Testis (tissue), 5 donors: ENCODE measurements at places on chromosomes 2 and 18. TPM values are rescaled to one million over a fixed set of nuclear protein-coding genes. Genes with fewer than 3 reads are reported as not detected.

The AQP12B gene
- total RNA-seq: not detected

The SIGLEC15 gene
- total RNA-seq: 0.19 TPM

The PMAIP1 gene
- 4.8 TPM for total RNA-seq

The UPP2 gene
- total RNA-seq: 0.16 TPM

The REG3A gene
- not detected for total RNA-seq

The LYPD6 gene
- total RNA-seq: 6.8 TPM
